ENCODE measurements at places on chromosomes 3 and 15.

GRCh38 chr3:186487819-186488218, 56.4 kb downstream of the CRYGS start:
- DNase-seq: no peak

DNA sequence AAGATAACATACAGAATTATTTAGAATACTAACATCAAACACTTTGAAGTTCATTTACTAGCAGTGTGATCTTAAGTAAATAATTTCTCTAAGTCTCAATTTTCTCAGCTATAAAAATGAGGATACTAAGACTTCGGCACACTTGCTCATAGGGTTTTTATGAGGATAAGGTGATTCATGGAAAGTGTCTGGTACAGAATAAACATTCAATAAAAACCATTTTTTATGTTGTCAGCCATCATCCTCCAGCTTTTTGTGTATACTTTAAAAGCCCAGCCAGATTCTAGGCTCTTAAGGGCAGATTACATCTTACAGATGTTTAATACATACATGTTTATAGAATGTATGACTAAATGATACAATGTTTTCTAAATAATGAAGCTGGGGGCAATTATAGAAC, 56.8 kb downstream of the FEZF2 start:
- DNase-seq: no peak

GRCh38 chr3:172367205-172368105, 80.8 kb downstream of the GHSR start:
- no peak for DNase-seq

DNA sequence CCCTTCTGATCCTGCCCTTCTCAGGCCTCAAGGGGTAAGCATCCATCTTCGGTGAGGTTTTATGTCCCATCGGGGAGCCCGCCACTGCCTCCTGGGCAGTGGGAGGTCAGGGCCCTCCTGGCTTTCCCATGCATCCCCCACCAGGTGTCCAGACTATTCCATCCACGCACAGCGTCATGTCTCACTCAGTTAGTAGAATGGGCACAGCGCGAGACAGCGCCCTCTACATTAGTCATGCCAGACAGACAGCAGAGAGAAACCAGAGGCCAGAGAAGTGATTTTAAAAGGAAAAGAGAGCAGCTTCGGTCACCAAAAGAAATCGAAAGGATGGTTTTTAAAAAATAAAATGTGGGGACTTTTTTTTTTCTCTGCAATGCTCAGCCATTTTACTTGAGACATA, 49.8 kb downstream of the ZDHHC3 start:
- no peak for DNase-seq
